H9 (cell line): ENCODE measurements at places on chromosomes 11 and 22.
A peak's percentile ranks its signal among the peaks of the same experiment; 100 is the strongest.

GRCh38 chr11:89147229-89147628 lies 30.4 kb upstream of the TYR start:
- no peak for DNase-seq

- DNase-seq = no peak
Observed at GRCh38 chr11:61775606-61776554, 16.5 kb downstream of the TMEM258 start.

DNA sequence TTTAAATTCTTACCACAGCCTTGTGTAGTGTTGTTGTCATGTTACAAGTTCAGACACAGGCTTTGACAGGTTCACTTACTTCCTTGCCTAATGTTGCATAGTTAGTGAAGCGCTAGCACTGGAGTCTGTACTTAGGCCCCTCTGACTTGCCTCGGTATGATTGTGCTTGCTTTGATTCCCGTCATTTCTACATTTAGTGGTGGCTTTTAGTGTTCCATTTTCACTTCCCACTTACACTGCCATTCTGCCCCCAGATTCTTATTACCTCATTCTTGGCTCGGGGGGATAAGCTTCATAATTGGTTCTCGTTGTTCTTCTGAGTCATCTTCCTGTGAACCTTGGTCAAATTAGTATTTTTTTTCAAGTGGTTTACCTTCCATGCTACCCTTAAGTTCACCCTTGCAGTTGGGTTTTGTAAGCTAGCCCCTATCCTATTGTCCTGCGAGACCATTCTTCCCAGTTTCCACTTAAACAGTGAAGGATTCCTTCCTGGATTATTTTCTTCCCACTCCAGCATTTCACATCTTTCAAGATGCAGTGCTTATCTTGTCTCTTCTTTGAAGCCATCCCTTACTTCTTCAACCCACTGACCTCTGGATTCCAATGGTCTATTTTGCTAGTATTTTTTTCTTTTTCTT lies 68.7 kb downstream of the DDX10 start:
- DNase-seq = no peak

- no peak for DNase-seq
Observed at GRCh38 chr11:75159151-75159953, 8.4 kb downstream of the SLCO2B1 start.

DNA sequence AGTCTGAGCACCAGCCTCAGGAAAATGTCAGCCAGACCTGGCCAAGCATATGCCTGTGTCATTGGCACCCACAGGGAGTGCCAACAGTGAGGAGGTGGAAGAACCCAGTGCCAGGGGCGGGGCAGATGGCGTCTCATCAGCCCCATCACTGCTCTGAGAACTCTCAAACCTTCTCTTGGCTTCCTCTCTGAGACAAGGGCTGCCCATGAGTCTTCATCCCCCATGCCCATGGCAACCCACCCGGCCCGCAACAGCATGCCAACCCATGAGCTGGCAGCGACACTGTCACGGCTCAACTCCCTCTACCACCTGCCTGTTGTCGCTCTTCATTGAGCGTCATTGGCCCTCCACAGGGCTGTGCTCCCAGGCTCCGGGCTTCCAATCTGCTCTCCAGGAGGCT lies 340.5 kb downstream of the BUD13 start:
- no peak for DNase-seq

GRCh38 chr22:40759294-40759840 lies 59.8 kb downstream of the SLC25A17 start:
- DNase-seq = no peak

DNA sequence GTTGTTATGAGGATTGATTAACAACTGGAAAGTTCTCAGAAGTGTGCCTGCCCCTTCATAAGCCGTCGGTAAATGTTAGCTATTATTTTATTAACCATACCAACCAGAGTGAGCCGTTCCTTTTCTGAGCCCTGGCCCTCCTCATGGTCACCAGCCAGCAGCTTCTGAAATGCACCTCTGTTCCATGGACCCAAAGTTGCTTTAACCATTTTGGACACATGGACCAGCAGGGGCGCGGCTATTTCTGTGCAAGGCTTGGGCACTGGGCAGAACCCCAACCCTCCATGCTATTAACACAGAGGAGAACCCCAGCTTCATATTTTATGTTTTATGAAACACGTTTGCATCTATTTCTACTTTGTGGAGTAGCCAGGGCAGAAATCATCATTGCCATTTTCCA lies 18.6 kb upstream of the SCGB1A1 start:
- DNase-seq = no peak

GRCh38 chr11:110160437-110160836 lies 67.2 kb downstream of the ZC3H12C start:
- DNase-seq = no peak

- peak; percentile 81 for DNase-seq
Observed at GRCh38 chr11:1546536-1547466, 25.3 kb downstream of the DUSP8 start.

DNA sequence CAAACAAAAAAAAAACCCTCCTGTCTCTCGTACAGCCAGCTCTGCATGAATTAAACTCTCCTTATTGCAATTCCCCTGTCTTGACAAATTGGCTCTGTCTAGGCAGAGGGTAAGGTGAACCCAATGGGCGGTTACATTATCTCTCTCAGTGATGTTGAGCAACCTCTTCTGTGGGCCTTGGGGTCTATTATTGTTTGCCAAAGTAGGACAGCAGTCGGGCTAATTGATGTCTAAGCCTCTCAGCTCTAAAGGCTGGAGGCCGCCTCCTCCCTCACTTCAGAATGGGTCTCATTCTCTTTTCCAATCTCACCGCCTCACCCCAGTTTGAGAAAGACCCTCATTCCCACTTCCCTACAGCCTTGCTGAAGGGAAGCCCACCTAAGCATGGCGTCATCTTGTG lies 1.3 kb upstream of the SLC25A45 start:
- DNase-seq = no peak

DNA sequence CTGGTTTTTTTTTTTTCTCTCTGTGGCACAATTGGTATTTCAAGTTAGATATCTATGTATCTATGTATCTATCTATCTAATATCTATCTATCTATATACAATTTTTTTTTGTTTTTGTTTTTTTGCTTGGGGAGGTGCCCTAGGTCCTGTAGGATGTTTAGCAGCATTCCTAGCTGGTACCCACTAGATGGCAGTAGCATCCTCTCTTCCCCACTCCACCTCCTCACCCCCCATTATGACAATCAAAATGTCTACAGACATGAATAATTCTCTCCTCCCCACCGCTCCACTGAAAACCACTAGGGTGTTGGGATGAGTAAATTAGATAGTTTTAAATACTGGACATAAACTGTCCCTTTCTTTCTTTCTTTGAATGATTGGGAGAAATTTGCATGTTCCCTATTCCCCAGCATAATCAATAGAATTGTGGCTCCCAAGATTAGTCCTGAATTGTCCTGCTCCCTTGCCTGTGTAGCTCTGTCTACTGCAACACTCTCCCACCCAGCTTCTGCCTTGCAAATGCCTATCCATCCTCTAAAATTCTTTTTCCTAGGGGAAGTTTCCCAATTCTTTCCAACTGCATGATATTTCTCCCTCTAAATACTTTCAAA lies 1152.4 kb downstream of the LRRC4C start:
- no peak for DNase-seq

- no peak for DNase-seq
Observed at GRCh38 chr22:30004694-30005093, 75.6 kb upstream of the HORMAD2 start.

DNA sequence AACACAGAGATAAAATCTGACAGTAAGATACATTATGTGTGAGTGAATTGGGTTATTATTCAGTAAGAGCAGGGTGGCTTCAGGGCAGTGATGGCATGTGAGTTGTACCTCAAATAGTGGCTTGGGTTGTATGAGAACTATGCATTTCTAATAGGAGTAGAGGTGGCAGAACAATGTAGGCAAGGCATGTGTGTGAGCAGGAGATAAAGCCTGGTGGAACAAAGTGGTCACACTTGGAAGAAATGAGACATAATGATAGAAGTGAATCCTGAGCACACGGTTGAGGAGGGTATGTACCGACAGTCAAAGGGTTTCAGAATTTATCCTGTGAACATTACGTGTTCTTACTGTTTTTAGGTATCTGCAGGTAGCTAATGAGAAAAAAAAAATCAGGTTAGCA lies 159.3 kb downstream of the CASP12 start:
- no peak for DNase-seq

DNA sequence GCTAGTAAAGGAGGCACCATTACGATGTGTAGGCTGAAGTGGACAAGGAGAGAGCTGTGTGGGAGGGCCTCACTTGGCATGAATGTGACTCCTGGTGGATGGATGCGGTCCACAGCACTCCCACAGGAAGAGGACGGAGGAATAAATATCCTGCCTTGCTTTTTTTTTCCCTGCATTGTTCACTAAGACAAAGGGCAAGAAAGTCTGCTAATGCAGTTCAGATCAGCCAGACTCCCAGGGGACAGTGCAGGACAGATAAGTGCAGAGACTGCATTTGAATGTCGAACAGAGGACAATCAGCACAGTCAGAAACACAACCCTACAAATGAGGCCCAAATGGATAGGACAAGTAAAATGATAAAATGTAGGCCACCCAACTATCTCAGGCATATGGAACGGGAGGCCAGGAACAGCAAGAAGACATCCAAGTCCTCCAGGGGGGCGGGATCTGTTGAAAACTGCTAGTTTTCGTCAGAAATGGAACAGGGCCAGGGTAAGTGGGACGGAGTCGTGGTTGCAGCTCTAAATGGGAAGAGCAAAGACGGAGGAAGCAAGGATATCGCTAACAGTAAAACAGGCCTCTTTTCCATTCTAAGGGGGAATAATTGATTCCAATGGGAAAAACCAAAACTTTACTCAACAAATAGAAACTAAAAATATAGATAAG lies 25.2 kb upstream of the OR8B8 start:
- DNase-seq = no peak

GRCh38 chr11:111438846-111439520 lies 59.9 kb upstream of the POU2AF1 start:
- DNase-seq = no peak

DNA sequence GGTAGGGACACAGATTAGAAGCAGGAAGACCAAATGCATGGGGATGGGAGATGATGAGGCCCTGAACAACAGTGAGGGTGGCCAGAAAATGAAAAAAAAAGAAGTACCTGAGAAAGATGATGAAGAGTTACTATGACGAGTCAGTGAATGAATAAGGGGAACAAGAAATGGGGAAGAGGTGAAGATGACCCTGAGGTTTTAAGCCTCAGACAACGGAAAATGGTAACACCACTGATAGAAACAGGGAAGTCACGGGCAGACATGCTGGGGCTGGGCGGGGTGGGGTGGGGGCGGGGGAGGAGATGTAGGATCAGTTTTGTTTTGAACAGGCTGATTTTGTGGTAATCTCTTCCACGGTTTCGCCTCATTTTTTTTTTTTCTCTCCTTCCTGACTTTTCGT lies 205.1 kb upstream of the CADM1 start:
- no peak for DNase-seq
